Kidney glomerular epithelial cell (primary cell): ENCODE measurements at places on chromosomes 1 and 21.

DNA sequence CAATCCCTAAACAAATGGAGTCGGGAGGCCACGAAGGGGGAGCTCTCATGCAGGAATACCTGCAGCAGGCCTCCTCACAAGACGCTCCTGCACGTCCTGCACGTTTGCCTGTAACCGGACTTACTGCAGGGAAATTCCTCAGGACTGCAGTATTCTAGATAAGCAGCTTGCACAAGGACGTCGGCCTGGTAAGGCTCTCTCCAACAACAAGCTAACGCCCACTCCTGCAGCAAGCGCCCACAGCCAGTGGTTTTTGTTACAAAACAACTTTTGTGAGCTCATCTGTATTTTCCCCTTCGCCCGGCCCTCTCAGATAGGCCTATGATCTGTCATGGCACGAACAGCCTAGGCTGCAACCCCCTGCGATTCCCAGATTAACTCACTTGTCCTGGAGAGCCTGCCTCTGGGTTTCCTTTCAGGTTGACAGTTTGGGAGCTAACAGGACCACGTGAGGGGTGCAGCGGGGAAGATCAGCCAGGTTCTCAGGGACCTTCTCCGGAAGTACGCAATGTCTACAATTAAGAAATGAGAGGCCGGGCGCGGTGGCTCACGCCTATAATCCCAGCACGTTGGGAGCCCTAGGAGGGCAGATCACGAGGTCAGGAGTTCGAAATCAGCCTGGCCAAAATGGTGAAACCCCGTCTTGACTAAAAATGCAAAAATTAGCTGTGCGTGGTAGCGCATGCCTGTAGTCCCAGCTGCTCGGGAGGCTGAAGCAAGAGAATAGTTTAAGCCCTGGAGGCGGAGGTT lies 921 bp upstream of the MIB2 start:
- DNase-seq, result no peak

DNA sequence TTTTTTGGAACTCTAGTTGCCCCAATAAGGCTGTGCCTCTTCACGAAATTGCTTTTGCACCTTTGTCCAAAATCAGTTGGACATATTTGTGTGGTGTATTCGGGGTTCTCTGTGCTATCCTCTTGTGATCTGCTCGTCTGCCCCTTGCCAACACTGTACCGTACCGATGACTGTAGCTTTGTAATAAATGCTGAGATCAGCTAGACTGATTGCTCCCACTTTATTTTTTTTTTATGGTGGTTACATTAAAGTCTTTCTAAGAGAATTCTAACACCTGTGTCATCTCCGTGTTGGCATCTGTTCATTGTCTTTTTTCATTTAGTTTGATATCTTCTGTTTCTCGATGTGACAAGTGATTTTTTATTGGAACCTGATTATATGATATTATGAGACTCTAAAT lies 94.1 kb downstream of the ADARB1 start:
- DNase-seq, result no peak

DNA sequence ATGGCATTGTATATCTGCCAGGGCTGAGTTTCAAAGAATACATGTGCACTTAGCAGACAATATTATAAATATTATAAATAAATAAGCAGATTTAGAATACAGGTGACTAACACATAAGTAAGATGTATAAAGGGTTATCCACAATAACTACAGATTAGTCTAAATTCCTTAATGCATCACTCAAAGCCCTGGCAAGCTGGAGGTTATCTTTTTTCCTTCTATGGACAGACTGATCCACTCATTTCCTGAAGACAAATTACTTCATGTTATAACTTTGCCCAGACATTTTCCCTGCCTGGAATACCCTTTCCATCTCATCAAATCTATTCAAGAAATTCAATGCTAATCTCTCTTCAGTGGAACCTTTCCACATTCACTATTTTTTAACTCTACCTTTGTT lies 38.8 kb downstream of the LUZP1 start:
- no peak for DNase-seq

DNA sequence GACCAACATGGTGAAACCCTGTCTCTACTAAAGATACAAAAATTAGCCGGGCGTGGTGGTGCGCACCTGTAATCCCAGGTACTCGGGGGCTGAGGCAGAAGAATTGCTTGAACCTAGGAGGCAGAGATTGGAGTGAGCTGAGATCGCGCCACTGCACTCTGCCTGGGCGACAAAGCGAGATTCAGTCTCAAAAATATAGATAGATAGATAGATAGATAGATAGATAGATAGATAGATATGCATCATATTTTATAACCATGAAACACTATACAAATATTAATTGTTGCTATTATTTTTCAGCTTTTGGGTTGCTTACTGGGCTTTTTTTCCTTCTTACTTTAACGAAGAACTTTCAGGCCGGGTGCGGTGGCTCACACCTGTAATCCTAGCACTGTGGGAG lies 4.8 kb upstream of the FAF1 start:
- no peak for DNase-seq
